RWPE2 (cell line): ENCODE measurements at places on chromosomes 4 and X.

- DNase-seq = no peak
Observed at GRCh38 chrX:72271091-72271788, 5.8 kb downstream of the RPS4X start.

DNA sequence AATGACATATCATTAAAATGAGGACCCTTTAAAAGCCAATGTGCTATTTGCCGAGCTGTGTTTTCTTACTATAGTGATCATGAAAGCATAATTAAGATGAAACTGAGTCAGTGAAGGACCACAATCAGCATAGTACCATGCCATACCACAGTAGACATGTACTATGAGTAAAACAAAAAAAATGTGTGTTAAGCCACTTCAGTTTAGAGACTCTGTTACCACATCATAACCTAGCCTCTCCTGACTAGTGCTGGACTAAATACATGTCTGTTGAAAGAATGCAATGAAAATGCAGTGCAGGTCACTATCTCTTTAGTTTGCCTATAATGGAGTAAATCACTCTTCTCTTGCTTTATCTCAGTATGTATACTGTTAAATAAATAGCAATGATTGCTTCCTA lies 12.3 kb upstream of the DDX53 start:
- no peak for DNase-seq

- no peak for DNase-seq
Observed at GRCh38 chr4:92254767-92255442, 48.9 kb upstream of the GRID2 start.

DNA sequence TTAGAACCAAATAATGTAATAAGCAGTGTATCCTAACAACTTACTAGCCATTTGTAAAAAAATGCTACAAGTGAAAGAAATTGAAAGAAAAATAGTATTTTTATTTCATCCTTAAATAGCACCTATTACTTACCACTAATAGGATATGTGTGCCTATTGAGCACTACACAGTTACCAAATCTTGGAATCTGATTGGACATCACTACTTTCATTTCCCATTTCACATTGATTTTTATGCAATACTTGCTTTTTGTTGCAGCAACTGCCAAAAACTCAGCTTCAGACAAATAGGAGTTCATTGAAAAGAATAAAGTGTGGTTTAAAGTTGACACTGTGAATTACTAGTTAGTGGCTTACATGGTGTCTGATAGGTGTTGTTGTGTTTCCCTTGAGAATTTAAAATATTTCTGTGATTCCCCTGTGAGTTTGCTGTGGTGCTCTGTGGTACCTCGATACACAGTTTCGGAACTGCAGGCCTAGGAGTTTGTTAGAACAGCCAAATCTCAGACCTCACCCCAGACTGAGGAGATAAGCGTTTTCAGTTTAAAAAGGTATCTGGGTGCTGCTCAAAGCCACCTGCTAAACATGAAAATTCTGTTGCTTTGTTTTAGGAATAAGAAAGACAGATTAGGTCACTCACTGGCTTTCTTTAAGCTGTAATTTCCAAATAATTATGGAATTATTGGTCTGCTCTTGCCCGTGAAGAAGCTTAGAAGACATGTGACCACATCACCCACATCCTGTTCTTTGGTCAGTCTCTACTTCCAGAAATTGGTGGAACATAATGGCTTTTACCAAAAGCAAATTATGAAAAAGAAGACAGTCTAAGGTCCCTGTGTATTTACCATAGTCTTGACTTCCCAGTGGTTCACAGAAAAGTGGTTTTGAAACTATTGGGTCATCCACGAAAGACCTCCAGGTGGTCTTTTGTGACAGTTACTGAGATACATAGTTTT lies 97.8 kb downstream of the SYTL5 start:
- DNase-seq = no peak

- no peak for DNase-seq
Observed at GRCh38 chrX:118164138-118164537, 47.5 kb upstream of the KLHL13 start.

DNA sequence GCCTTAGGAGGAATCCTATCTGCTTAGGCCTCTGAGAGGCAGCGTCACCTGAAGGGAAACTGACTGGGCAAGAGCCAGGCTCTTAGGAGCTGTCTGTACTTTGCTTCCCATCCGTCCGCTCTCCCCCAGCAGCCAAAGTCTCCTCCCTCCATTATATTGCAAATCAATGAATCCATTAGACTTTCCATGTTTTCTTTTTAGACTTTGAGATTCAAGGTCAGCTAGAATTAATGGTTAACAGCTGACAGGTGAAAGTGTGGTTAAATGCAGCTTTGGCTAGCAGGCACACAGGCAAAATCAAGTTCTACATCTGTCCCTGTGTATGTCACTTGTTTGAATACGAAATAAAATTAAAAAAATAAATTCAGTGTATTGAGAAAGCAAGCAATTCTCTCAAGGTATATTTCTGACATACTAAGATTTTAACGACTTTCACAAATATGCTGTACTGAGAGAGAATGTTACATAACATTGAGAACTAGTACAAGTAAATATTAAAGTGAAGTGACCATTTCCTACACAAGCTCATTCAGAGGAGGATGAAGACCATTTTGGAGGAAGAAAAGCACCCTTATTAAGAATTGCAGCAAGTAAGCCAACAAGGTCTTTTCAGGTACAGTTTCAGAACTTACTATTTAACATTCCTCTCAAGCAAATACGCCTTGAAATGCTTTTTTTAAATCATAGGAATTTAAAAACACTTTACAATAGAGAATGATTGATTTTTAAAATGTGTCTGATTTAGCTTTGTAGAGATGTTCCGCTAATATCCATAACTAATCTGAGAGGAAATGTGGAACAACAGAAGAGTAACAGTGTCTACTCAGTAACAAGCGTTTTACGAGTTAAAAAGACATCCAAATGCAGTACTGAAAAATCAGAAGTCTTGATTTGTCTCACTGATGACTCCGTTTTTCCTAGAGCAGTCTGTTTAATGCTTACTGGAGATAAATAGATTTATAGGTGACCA lies at the start of gene F11:
Gene F11, plus strand, starts transcription at position 507 of the 970 bp plus-strand sequence. CDS start 948 bp downstream, outside the sequence.
- DNase-seq = no peak

- no peak for DNase-seq
Observed at GRCh38 chr4:128031756-128032384, 29.2 kb upstream of the LARP1B start.
